ENCODE measurements at places on chromosomes 2 and 18.

DNA sequence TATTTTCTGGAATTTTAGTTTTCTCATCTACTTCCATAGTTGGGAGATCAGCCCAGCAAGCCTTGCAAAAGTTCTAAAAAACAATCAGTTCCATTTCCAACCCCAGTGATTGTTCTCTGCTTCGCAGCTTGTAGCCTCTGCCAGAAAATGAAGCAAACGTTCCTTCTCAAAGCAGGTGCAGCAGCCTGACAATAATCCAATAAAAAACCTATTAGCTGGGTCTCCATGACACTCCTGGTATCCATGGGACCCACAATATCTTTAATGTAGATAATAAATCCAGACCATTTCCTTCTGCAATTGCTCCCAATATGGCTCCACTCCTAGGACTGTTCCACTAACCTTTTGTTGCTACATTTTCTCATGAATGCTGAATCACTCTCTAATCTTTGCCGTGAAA, 140.8 kb upstream of the SETBP1 start:
- DNase-seq: no peak

GRCh38 chr2:198055716-198056115, 251.3 kb downstream of the PLCL1 start:
- no peak for DNase-seq

DNA sequence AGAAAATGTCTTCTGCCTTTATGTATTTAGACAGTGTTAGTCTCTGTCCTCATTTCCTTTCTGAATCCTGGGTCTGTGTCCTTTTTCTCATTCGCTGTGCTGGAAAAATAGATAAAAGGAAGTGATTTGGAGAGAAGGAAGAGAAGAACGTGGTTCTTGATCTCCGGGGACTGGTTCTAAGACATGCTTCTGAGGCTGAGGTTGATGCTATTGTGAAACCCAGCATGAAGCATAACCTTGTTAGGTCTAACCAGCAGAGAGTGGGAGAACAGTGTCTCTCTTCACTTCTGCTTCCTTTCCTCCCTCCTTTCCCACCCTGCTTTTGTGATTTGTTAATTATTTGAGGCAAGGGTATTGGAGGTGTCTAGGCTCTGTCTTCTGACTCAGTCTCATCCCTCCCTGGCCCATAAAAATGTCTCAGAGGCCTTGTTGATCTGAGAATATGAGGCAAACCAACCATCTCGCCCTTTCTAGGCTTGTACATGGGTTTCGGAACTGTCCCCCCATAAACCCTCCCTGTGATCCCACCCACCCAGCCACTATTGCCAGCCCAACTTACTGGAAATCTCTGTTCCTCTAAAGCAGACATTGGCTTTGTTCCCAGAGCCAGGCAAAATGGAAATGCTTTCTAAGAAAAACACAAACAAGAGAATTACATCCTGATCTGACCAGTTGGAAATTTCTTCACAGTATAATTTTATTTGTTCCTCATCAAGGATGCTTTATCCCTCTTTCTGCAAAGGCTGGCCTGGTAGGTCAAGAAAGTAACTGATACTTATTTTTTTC, 360.6 kb upstream of the TNP1 start:
- no peak for DNase-seq

- DNase-seq: no peak
Observed at GRCh38 chr18:10518595-10519255, 7.1 kb upstream of the NAPG start.

DNA sequence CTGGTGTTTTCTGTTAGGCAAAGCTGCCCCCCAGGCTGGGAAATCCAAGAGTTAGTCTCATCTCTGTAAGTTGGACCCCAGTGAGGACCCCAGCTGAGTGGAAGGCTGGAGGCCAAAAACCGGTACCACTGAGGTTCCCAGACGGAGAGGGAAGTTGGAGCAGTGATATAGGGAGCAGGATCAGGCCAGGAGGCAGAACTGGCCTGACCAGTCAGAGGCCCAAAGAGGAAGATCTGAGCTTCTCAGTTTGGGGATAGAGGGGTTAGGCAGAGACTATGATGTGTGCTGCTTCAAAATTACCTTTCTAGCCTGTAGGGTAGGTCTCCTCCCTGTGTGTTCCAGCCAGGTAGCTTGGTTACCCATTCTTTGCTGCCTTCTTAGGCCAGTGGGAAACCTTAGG, 4.6 kb upstream of the RNF181 start:
- DNase-seq: no peak

DNA sequence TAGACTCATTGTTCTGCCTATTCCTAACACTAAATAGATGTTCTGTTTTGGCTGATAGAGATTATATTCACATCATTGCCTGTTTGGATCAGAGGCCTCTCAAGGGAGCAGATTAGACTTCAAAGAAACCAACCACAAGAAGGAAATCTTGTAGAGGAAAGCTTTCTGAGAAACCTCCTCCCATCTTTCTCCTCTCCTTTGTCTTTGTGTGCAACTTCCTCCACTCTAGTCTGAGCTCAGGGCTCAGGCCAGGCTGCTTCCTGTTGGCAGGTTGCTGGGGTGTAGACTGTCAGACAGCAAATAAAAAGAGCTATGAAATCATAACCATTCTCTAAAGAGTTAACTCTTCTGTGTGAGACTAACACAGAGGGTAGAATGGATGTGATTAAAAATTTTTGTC, 113.0 kb downstream of the TGFA start:
- no peak for DNase-seq

DNA sequence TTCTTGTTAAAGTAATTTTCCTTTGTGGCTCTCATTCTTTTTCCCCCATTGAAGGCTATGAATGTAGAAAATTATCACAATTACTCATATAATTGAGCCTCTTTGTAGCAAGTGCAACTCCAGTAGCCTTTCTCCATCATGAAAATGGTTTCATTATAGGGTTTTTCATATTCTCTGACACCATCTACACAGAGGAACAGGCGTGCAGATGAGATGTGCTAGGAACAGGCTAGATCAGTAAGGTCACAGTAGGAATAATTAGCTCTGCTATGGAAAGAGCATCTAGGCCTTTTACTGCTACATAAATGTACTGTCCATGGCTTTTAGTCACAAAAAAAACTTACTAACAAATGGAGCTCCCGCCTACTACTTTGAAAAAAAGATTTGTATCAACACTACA, 12.6 kb upstream of the DLX1 start:
- DNase-seq: no peak

GRCh38 chr18:3903337-3903736, 453.4 kb downstream of the TGIF1 start:
- no peak for DNase-seq

DNA sequence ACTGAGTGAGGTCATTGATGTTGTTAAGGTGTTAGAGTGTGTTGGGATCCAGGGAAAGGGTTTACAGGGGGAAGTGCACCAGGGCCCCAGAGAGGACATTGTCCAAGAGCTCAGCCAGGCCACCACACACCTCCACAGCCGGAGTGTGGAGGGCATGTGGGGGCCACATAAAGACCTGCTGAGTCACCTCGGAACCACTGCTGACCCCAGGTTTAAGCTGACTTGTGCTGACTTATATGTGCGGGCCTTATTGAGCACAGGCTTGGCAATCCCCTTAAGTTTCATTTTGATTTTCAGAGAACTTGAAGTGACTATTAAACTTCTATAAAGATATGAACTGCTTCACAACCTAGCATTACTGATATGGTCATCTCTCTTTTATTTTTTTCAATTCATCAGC, 166.2 kb upstream of the MAP3K20 start:
- no peak for DNase-seq

GRCh38 chr18:59996370-59996966, 96.7 kb downstream of the PMAIP1 start:
- peak; percentile 28 for DNase-seq

- no peak for DNase-seq
Observed at GRCh38 chr2:227082286-227082685, 81.7 kb downstream of the COL4A4 start.

GRCh38 chr18:6616981-6617380, 112.5 kb upstream of the ARHGAP28 start:
- no peak for DNase-seq

DNA sequence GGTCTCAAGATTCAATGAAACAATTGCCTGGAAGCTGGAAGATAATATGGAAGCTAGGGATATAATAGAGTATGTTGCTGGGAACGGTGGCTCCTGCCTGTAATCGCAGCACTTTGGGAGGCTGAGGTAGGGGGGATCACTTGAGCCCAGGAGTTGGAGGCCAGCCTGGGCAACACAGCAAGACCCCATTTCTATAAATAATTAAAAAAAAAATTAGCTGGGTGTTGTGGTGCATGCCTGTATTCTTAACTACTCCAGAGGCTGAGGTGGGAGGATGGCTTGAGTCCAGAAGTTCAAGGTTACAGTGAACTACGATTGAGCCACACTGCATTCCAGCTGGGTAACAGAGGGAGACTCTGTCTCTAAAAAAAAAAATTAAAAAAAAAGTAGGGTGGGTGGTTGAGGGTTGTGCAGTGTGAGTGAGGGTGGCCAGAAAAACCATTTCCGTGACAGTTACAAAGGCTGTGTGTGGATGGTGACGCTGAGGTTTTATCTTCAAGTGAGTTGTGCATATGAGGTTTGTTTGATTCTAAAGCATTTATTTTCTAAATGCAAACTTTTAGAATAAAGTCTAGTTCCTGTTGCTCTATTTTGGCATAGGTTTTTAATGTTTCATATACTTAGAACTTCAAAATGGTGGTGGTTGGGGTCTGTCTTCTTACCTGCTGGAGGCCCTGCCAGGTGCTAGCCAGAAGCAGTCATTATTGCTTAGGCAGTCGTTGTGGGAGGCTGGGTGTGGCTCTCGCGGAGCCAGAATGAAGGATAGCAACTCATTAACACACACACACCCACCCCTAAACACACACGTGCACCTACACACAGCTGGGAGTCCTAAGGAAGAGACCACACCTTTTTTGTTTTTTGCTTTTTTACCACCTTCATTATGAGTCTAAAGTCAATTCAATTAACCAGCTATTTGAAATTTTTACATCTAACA, 4.7 kb upstream of the IL1R2 start:
- DNase-seq: no peak

DNA sequence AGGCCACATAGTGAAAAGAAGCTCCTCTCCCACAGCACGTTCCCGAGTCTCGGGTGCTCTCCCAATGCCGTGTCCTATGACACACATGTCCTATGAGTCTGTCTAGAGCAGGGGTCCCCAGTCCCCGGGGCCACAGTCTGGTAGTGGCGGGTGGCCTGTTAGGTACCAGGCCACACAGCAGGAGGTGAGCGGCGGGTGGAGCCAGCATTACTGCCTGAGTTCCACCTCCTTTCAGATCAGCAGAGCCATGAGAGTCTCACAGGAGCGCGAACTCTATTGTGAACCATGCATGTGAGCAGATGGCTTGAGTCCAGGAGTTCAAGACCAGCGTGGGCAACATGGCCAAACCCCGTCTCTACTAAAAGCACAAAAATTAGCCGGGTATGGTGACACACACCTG, 112.6 kb downstream of the ZBTB7C start:
- no peak for DNase-seq

- no peak for DNase-seq
Observed at GRCh38 chr2:124053796-124054195, 28.7 kb downstream of the CNTNAP5 start.

- peak; percentile 22 for DNase-seq
Observed at GRCh38 chr2:25165992-25166875, 2.1 kb downstream of the POMC start.

DNA sequence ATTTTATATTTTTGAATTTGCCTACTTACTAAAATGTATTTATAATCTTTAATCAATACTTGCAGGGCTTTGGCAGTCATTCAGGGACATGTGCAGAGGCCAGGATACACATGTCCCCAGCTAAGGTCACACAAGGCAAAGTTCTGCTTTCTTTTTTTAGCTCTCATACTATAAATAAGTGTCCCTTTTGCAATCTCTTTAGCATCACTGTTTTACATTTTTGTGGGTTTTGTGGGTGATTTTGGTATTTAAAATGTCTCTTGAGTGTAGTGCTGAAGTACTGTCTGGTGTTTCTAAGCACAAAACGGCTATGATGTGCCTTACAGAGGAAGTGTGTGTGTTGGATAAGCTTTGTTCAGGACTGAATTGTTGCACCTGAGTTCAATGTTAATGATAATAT, 309.0 kb upstream of the GULP1 start:
- no peak for DNase-seq

DNA sequence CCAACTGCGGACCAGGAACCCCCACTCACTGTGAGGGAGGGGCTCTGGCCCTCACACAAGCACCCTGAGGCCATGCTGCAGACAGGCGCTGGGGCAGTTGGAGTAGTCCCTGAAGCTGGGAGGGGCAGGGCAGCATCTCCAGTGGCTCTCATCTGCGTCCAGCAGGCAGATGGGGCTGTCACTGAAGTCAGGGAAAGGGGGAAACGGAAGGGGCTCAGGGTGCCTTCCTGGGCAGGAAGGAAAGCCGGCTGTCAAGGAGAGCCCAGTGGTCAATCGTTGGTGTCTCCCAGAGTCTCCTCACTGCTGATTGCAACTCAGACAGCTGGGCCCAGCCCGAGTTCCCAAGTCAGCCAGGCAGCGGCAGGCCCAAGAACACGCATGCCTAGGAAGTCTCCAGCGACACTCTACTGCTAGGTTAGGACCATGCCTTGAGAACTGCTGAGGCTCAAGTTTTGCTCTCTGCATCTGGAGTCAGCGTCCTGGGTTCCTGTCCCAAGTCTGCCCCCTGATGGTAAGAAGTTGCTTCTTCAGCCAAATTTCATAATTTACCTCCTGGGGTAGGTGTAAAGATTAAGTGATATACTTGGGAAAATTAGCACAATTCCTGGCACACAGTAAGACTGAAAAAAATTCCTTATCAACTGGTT, 27.4 kb upstream of the NMUR1 start:
- peak; percentile 50 for DNase-seq
